ENCODE measurements at places on chromosomes 1 and 21.

DNA sequence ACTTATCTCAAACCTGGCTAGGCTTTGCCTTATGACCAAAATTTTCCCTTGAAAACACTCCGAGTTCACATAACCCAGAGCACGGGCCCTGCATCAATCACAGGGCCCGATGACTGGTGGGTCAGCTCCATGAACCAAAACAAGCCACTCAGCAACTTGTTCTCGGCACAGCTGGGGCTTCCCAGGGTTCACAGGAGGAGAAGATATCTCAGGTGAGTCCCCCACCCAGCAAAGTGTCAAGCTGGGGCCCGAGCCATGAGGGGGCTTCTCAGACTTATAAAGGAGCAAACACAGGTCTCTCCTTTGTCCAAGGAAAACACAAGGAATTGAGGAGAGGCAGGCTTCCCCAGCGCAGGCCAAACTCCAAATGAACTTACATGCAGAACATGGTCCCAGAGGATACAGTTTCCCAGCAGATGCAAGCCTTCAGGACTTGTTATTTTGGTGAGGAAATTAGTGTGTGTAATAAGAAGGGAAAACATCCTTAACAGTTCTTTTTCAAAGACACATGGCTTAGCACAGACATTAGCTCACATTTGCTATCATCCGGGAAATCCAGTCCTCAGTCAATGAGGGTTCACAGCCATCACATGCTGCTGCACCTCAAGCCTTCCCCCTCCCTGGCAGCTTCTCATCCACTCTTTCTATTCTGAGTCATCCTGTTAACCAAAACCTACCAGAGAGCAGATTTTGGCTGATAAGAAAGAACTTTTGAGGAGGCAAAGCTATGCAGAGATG is 98.1 kb upstream of the NFIA start:
- DNase-seq, result no peak

DNA sequence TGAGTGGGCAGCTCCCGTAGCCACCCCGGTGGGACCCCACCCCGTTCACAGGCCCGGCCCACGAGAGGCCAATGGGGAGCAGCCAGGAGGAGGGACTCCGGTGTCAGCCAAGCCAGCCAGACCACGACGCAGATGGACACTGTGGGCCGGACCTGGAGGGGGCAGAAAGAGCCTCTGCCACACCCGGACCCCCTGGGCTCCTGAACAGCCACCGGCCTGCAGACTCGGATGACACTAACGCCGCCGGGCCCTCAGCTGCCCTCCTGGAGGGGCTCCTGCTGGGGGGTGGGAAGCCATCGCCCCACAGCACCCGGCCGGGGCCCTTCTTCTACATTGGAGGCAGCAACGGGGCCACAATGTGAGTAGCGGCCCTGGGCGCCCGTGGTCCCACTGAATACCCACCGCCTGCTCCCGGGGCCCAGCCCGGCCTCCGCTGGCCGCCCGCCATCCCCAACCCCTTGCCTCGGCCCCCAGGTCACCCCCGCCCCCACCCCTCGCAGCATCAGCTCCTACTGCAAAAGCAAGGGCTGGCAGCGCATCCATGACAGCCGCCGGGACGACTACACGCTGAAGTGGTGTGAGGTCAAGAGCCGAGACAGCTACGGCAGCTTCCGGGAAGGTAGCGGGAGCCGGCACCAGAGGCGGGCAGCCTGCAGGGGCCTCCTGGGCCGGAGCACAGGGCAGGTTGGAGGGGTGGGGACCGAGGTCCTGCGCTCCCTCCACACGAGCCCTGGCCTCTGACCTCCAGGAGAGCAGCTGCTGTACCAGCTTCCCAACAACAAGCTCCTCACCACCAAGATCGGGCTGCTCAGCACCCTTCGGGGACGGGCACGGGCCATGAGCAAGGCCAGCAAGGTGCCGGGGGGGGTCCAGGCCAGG is 6.5 kb downstream of the TTLL10 start:
- no peak for DNase-seq

DNA sequence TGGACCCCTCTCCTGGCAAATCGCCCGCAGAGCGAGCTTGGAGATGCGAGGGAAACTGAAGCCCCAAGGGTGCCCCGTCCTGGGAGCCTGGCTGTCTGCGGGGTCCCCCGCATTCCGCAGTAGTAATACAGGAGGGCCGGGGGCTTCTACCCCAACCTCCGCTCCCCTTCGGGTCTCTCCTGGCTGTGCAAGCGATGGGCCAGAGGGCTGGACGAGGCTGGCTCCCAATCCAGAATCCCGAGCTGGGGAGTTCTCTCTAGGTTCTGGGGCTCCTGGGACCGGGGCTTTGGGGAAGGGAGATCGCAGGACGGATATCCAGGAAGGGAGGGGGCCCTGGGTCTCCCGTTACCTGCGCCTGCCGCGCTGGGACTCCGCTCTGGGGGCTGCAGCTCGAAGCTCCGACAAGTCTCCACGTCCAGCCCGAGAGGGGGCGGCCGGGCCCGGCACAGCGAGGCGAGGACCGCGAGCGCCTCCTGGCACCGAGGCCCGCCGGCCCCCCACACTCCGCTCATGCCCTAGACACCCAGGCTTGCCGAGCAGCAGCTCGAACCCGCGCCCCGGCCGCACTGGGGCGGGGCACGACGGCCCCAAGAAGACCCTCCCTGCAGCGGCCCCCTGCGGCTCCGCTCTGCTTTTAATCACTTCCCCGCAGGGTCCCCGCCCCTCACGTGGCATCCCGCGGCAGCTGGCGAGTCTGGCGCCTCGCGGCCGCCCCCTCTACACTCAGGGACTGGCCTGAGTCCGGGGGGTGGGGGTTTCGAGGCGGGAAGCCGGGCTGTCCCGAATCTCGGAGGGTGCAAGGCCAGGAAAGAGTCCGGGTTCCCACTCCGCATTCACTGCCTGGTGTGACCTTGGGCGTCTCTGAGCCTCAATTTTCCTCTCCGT is at the start of gene SYT6:
Gene SYT6, minus strand, starts transcription at position 609 of the 885 bp plus-strand sequence. Its CDS starts 97 bp downstream, at position 512.
- no peak for DNase-seq

DNA sequence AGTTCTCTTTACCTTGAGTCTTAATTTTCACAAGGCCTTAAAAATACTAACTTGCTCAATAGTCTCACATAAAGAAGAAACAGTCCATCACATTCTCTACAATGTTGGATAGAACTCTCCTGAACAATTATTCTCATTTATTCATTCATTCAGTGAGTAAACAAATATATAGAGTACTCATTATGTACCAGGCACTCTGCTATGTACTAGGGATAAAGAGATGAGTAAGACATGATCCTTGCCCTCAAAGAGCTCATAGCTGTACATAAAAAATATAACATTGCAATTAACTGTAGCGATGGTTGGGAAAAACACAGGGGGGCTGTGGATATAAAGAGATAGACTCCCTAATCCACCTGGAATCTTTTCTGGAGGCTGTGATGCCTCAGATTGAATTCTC is 586.9 kb upstream of the BEND5 start:
- DNase-seq, result no peak

- no peak for DNase-seq
Observed at GRCh38 chr1:220784751-220785150, 2.0 kb upstream of the MTARC1 start.

- DNase-seq, result no peak
Observed at GRCh38 chr1:241990040-241990439, 8.9 kb downstream of the MAP1LC3C start.

- DNase-seq, result no peak
Observed at GRCh38 chr21:35239811-35240219, 190.7 kb upstream of the RUNX1 start.

- DNase-seq, result no peak
Observed at GRCh38 chr21:28444111-28444510, 548.6 kb downstream of the LTN1 start.

- no peak for DNase-seq
Observed at GRCh38 chr1:12080156-12080555, 17.1 kb downstream of the TNFRSF8 start.

- DNase-seq, result no peak
Observed at GRCh38 chr1:43722810-43723209, 15.5 kb downstream of the ST3GAL3 start.

DNA sequence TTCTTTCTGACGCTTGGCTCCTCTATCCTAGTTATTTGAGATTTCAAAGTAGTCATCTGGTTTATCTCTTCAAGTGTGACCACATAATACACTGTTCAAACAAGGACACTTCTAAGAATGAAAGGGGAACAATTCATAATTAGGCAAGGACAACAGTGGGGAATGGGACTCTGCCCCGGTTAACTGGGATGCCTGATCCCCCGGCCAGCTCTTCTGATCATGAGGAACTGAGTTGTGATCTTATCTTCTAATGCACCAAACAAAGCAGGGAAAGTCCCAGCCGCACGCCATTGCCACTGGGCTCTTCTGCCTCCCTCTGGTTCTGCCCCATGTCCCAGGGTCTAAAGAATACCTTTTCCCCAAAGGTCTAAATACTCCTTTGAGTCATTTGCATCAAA is 158.2 kb upstream of the IRF2BP2 start:
- DNase-seq, result no peak

GRCh38 chr1:217687511-217687910 is 56.4 kb downstream of the SPATA17 start:
- DNase-seq, result no peak

GRCh38 chr21:45825219-45825618 is 156.4 kb upstream of the COL6A1 start:
- DNase-seq, result no peak

DNA sequence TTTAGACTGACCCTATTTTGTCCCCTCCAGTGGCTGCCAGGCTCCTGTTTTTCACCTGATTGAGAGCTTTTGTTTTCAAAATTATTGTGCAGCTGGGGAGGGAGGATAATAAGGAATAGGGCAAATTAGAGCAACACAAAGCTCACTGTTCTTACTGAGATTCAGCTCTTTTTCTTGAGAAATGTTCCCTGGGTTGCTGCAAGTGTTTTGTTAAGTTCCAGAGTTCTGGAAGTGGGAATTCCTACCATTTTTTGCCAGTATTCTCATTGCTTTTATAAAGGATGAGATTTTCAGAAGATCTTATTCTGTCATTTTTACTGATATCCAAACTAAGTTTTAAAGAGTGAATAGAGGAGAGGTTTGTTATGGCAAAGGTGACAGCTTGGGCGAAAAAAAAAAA is 417.7 kb downstream of the SIPA1L2 start:
- DNase-seq, result no peak

- DNase-seq, result no peak
Observed at GRCh38 chr1:57791497-57791896, 367.6 kb upstream of the DAB1 start.

GRCh38 chr1:201666645-201667044 is 127.7 kb downstream of the NAV1 start:
- no peak for DNase-seq

GRCh38 chr1:165645654-165646366 is 14.8 kb downstream of the MGST3 start:
- no peak for DNase-seq

DNA sequence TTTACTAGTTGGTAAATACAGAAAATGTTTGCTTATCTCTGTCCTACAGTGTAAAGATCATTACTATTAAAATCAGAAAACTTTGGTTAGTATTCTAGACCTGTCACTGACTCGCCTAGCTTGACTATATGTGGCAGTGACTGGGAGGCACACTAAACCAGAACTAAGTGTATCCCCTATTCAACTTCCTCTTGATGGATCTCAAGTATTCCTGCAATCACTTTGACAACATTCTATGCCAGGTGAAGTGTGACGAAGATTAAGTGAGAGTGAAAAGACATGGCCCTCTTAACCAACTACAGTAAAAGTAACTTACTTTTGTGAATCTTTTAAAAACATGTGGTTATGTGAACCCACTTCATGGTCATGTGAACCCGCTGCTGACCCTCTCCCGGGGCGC is 223.0 kb upstream of the ADAMTS5 start:
- DNase-seq, result no peak

DNA sequence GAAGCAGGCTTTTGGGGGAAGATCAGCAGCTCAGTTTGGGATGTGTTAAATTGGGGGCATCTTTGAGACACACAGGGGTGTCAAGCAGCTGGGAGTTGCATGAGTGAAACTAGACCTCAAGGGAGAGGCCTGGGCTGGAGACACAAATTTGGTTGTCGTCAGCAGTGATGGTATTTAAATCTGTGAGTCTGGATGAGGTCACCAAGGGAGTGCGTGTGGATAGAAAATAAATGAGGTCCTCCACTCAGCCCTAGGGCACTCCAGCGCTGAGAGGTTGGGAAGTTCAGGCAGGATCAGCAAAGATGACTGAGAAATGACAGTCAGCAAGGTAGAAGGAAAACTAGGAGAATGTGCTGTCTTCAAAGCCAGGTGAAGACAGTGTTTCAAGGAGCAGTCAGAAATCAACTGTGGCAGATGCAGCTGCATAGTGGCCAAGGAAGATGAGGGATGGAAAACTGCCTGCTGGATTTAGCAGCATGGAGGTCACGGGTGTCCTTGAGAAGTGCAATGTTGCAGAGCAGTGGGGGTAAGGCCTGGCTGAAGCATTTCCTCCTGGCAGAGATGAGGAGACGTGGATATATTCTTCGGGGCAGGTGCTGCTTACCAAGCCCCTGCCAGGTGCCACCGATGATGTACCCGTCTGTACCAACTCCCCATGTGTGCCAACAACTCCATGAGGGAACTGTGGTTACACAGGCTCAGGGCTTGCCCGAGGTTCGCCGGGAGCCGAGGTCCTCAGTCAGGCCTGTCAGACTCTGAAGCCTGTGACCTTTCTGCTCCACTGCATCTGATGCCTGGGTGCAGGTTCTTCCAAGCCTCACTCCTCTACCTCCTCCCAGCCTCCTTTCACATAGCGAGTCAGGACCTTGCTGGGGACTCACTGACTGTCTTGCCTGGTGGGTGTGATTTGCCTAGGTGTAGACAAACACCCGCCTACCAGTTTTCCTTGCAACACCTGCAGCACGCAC is 11.3 kb downstream of the MAP7D1 start:
- no peak for DNase-seq

- no peak for DNase-seq
Observed at GRCh38 chr1:15948595-15949452, 27.1 kb downstream of the ZBTB17 start.

DNA sequence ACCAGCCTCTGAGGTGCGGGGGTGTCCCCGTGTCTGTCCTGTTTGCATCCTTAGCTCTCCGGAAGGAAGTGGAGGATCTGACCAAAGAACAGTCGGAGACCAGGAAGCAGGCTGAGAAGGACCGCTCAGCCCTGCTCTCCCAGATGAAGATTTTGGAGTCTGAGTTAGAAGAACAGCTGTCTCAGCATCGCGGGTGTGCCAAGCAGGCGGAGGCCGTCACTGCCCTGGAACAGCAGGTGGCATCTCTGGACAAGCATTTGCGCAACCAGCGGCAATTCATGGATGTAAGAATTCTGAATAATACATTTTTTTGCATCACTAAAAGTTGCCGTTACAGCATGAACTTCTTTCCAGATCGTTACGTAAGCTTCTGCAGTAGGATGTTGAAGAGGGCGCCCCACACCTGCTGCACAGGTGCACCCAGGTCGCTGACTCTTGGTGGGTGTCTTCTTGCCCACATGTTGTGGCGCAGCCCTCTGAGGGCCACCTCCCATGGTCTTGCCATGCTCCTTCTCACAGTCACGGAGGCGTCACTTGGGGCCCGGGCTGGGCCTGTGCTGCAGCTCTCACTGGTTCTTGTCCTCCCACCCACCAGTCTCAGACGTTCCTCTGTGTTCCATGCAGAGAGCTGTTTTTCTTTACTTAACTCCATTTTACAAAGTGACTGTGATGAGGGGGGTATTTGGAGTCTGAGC is 61.3 kb upstream of the DIP2A start:
- no peak for DNase-seq

DNA sequence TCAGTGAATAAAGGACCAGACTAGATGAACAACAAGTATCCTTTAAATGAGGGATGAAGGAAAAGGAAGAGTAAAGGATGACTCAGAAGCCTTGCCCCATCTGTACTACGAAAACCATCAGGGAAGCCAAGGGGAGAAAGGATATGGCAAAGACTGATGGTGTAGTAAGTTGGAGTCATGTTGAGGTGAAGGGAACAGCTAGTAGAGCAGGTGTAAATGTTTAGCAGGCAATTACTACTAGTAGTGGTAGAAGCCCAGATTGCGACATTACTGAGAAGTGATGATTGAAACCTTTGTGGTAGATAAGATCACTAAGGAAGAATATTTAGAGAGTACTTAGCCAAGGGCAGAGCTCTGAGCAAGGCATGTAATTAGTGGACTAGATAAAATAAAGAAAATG is 84.0 kb downstream of the PHTF1 start:
- no peak for DNase-seq
